NCI-H524 treated with DMSO at 0.1 percent for 48 hours (cell line): ENCODE measurements at places on chromosomes 11 and 22.

DNA sequence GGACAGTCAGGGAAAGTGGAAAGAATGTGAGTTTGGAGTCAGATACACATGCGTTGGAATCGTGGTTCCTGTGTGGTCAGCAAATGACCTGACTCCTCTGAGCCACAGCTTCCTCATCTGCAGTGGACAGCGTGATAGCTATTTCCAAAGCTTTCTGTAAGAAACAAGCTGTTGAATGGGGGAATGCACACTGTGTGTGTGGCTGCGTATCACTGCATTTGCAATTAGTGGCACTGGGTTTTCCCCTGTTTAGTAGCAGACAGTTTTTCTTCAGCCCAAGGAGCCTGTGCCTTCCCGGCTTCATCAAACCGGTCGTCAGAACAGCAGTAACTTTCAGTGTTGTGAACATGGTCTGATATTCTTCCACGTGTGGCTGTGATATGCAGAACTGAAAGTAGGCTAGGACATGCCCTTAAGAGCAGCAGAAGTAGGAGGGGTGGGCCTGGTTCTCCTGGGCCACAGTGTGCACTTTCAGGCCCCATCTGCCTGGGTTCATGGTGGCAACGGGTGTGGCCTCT, 121.5 kb downstream of the RRAS2 start:
- no peak for DNase-seq

GRCh38 chr11:100805506-100806199, 118.6 kb downstream of the ARHGAP42 start:
- DNase-seq, result no peak

DNA sequence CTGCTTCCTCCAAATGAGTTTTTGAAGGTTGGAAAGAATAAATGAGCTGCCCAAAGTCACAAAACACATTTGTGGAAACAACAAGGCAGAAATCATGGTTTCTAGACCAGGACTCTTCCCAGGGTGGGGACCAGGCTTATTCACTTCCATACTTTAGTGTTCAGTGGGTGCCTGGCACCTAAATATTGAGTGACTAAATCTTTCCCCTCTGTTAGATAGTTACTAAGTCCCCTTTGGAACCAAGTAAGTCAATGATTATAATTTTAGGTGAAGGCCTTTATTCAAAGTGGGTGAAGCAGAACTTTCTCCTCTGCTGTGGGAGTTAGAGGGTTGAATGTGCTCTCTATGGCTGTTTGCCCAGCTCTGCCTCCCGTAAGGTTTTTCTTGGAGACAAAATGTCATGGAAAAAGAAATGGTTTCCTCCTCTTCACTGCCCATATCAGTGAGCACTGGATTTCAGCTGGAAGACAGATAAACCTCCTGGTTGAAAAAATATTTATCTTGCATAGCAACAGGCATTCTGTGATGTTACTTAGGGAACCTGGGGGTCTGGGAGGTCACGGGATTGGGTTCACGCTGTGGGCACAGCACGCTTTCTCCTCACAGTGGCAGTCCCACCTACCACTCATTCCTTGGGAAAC, 117.8 kb downstream of the CCDC81 start:
- no peak for DNase-seq

DNA sequence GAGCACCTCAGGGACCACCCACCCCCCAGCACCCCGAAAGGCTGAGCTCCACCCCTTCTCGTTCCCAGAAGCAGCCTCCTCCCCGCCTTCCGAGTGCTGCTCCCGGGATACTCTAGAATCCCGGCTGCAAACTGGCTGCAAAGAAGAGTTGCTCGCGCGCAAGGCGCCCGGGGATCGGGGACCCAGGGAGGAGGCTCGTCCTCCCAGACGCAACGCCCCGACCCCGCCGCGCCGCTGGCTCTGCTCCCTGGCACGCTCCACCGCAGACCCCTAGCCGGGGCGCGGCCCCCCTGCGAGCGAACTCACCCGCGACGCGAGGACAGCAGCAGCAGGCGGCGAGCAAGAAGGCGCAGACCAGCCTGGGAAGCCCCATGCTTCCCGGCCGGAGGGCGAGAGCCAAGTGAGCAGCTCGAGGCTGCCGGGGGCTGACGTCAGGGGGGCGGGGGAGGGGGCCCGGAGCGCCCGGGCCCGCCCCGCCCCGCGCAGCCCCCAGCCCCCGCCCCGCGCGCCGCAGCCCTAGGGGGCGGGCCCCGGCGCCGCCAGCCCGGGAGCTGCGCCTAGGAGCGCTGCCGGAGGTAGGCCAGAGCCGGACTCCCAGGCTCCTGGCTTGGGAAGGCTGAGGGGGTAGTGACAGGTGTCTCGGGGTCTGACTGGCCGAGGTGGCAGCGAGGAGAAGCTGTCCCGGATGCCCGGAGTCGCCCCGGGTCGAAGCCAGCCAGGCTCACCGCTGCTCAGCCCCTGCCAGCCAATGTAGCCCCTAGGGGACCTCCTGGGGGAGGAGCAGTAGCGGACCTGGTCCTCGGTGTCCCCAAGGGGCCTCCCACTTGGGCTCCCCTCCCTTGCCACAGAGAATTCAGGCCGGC, at the start of gene MCAM:
Gene MCAM, minus strand, starts transcription at position 402 of the 863 bp plus-strand sequence. Its CDS starts 29 bp downstream, at position 373.
- no peak for DNase-seq

DNA sequence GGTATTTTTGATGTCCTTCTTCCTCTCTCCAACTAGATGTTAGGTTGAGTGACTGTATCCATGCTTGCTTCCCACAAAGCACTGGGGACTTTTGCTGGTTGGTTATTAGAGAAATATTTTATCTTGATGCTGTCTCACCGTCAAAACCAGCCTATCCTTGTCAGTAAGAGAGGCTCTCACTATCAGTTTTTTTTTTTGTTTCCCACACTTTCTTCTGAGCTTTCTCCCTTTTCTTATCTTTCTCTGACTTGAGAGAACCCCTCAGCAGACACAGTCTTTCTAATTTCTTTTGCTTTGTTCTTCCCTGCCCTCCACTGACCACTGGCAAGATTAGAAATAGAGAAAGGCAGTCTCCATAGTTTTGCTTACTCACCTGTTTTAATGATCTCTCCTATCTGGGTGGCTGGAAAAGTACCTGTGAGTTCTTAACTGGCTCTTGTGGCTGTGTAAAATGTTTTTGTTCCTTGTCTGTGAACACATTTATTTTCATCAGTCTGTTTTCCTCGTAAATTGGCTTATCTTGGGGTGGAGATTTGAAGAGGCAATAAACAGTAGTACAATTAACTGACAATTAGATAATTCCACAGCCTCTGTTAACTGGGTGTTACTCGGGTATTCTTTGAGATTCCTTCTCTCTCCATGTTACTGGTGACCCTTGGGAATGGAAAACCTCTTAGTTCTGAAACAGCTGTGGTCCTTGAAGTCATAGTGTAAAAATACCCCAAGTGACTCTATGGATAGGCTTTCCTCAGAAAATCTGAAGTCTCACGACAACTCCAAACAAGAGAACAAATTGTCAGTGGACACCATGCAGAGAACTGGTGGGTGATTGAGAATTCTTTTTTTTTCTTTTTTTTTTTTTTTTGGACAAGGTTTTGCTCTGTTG, at the start of gene NXPE1:
Gene NXPE1, minus strand, starts transcription at position 457 of the 886 bp plus-strand sequence. CDS start 8,680 bp downstream, outside the sequence.
- DNase-seq, result no peak
